ENCODE measurements at places on chromosomes 13 and 19.

GRCh38 chr13:26019251-26019650 lies 32.6 kb downstream of the SHISA2 start:
- DNase-seq = no peak

DNA sequence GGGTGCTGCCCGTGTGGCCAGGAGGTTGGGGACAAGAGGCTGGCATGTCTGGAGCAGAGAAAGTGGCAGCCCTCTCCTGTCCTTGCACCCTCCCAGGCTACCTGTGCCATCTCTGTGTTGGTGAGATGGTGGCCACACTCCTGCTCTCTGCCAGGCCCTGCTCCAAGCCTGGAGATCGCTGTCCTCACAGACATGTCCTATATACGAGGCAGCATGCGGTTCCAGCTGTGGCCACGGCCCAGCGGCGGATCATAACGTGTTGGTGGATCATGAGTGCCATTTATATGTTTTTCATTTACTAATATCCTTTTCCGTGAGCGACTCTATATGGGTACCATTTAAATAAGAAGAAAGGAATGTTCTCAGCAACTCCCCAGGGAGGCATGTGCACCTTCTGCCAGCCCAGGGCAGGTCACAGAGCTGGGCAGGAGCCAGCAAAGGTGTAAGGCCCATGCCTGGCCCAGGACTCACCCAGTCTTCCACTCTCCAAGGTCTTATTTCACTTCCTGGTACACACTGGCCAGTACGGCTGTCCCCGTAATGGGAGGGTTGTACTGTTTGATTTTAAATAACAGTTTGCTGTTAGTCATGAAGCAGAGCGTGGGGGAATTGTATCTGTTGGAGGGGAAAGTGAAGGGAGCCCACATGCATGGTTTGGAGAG lies 47.2 kb upstream of the LDLR start:
- no peak for DNase-seq

DNA sequence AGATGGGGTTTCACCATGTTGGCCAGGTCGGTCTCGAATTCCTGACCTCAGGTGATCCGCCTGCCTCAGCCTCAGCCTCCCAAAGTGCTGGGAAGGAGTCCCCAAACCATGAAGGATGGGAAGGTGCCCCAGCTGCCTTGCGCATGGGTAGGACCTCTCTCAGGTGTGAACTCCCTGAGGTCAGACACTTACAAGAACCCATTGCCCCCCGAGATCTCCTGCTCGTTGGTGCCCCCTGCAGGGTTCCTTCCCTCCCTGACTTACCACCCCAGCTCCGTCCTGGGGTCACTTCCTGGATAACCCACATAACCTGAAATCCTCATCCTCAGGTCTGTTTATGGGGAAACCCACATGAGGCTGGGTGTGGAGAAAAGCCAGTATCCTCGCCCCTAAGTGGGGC lies 41.7 kb downstream of the UNC13A start:
- no peak for DNase-seq

GRCh38 chr19:4776436-4777211 lies 14.9 kb upstream of the FEM1A start:
- no peak for DNase-seq

DNA sequence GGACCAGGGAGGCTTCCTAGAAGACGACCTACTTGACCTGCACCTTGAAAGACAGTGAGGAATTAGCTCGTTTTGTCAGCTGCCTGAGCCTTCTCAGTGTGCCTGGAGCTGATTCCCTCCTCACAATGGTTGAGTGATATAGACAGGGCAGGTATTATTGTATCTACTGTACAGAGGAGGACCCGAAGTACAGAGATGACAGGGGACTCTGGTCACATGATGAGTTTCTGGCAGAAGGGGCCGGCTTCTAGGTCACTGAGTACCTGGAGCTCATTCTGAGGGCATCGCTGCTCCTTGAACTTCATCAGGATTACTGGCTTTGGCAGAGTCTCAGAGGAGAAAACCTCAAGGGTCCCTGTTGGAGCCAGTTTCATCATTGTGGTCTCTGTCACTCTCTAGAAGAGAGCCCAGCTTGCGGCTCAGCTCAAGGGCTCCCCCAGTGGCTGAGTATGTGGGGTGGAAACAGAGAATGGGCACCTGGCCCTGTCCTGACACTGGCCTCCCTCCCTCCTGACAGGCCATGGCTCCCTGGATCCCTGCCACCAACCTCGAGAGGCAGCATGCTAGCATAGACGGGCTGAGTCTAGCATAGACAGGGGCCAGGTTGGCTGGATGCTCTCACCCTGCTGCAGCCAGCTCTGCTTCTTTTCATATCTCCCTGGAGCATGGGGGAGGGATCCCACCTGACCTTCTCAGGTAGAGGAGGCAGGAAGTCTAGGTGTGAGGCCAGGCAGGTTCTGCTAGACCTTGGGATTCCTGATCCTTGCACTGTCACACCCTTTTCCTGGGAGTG lies 38.7 kb downstream of the NFIX start:
- peak; percentile 27 for DNase-seq

- peak; percentile 78 for DNase-seq
These were observed 4.9 kb downstream of the ADAMTSL5 start for GRCh38 chr19:1507763-1508506.
